ENCODE measurements at places on chromosomes 16 and 17.

GRCh38 chr17:3003296-3004149, 59.9 kb downstream of the OR1D5 start:
- no peak for DNase-seq

- no peak for DNase-seq
Measured at GRCh38 chr17:38871247-38872015, 1.6 kb downstream of the LASP1 start.

- no peak for DNase-seq
Measured at GRCh38 chr16:68539711-68540239, 684 bp downstream of the ZFP90 start.

DNA sequence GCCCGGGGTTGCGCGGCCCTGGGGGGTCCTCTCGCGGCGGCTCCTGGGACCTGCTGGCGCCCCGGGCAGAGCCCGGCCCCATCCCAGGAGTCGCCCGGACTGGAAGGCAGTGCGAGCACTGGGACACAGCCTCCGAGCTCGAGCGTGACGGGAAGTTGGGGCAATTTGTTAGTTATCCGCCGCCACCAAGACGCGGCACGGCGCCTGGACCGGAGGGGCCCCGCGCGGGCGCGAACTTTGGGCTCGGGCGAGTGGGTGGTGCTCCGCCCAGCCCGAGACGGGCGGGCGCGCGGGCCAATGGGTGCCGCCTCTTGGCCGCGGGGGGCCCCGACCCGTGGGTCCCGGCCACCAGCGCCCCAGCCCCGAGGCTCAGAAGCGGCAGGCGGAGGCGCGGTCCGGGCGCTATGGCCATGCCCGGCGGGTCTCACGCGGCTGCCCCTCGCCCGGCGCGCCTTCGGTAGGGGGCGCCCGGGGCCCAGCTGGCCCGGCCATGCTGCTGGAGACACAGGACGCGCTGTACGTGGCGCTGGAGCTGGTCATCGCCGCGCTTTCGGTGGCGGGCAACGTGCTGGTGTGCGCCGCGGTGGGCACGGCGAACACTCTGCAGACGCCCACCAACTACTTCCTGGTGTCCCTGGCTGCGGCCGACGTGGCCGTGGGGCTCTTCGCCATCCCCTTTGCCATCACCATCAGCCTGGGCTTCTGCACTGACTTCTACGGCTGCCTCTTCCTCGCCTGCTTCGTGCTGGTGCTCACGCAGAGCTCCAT, at the start of gene ADORA2B:
TSS of gene ADORA2B (plus strand) at position 372 of the 768 bp plus-strand sequence. CDS start at position 491, 119 bp downstream.
- DNase-seq = no peak

DNA sequence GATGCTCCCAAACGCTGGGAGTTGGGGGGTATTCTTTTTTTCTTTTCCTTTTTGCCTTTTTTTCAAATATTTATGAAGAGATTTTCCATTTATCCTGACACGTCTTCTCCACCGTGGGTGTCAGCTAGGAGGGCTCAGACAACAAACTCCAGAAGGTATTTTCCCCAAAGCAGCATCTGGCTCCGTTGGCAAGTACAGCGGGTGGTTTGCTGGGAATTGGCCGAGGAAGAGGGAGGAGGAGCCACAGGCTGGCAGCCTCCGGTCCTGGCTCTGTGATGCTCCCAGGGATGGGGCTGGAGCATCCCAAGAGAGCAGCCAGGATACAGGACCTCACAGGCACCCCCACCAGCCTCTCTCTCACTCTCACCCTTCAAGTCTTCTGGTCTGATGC, 10.9 kb upstream of the CACNG4 start:
- DNase-seq = no peak

GRCh38 chr16:17346621-17347569, 123.9 kb downstream of the XYLT1 start:
- DNase-seq = no peak

- DNase-seq = no peak
Measured at GRCh38 chr16:49533422-49533821, 159.8 kb downstream of the C16orf78 start.

DNA sequence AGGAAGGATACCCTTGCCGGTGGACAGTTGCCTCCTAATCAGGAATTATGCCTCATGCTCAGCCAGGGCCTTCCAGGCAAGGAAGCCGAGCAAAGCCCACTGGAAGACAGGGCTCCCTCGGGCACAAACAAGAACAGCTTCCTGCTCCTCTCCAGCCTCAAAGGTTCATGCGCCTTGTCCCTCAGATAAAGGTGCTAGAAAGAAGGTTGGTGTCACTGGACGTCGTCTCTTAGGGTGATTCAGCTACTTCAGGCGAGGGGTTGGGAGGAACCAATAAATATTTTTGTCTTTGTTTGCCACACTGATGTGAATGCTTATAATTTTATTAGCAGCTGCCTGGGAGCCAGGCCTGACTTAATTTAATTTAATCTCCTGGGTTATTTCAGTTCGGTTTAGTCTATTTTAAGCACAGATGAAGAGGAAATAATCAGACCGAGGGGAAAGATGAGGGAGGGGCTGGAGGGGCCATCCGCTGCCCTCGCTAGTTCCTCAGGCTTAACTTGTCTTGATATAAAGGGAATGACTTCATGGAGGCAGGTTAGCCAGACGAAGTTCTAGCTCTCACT, 171.8 kb upstream of the CACNG5 start:
- DNase-seq = no peak

All from GM04503 (cell line).